ENCODE measurements at places on chromosomes 3 and 15.
A peak's percentile ranks its signal among the peaks of the same experiment; 100 is the strongest.

- DNase-seq: no peak
These were observed 103.6 kb downstream of the ARNT2 start for GRCh38 chr15:80507638-80508316.

GRCh38 chr15:25829073-25829472 is 34.1 kb downstream of the ATP10A start:
- DNase-seq: no peak

- DNase-seq: no peak
These were observed 203.6 kb downstream of the EDEM1 start for GRCh38 chr3:5390936-5391625.

- DNase-seq: no peak
These were observed 128.8 kb upstream of the AADACL2 start for GRCh38 chr3:151604891-151605290.

- no peak for DNase-seq
These were observed 269.4 kb upstream of the RBMS3 start for GRCh38 chr3:29011441-29011840.

DNA sequence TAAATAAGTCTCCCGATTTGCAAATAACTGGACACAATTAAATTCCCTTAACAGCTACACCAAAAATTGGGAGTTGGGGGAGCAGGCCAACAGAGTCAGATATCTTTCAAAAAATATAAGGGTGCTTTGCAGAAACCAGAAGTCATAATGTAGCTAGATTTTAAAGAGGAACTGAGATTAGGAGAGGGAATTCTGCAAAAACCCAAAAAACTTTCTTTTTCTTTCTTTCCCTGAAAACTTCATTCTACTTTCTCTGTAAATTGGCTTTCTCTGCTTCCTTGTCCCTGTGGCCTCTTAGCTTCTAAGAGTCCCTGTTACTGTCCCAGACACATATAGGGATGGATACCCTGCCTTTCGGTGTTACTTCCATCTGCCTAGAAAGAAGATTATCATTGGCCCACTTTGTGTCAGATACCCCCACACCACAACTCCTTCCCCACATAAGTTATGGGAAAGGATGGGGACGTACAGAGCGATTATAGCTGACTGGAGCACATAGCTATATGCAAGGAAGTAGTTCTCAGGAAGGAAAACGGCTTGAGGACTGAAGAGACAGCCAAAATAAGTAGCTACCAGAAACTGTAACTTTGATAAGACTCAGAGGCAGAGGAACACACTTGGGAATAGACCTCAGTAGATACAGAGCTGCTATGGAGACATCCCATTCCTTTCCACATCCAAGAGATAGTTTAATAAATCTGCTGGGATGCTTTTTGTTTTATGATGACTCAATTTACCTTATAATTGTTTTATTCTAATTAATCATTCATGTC is 129.1 kb upstream of the TGFBR2 start:
- no peak for DNase-seq

GRCh38 chr3:172150268-172150667 is 110.9 kb downstream of the FNDC3B start:
- DNase-seq: no peak

- DNase-seq: no peak
These were observed 27.1 kb upstream of the AP4E1 start for GRCh38 chr15:50881121-50882048.

- no peak for DNase-seq
These were observed 250.6 kb upstream of the ROBO1 start for GRCh38 chr3:80018375-80018774.

DNA sequence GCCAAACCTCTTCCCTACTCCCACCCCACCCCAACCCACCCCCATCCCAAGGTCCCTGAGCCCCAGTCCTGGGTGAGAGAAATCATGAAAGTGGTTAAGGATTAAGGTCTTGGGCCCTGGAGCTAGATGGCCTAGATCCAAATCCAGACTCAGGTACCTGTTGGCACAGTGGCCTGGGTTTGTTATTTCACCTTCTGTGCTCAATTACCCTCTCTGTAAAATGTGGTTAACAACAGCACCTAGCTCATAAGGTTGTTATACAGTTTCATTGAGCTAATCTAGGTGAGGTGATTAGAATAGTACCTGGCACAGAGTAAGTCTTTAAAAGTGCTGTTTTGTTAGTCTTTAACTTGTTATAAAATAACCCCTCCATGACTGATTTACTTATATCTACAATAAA is 6.4 kb upstream of the SNUPN start:
- no peak for DNase-seq

DNA sequence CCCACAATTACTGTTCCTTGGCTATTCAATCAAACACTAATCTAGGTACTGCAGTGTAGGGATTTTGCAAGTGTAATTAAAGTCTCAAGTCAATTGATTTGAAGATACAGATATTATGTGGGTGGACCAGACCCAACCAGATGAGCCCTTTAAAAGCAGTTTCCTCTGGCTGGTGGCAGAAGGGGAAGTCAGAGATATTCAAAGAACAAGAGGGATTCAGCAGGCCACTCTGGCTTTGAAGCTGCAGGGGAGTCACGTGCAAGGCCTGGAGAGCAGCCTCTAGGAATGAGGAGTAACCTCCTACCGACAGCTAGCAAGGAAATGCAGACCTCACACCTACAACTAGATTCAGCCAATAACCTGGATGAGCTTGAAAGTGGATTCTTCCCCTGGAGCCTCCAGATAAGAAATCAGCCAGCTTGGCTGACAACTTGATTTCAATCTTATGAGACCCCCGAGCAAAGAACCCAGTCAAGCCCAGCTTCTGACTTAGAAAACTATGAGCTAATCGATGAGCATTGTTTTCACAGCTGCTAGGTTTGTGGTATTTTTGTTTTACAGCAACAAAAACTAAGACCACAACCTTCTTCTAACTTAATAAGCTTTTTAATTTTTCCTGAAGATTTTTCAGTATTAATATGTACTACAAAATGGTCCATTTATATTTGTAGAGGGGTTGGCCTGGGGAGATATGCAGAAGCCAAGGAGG is 13.4 kb downstream of the HACD2 start:
- DNase-seq: no peak

DNA sequence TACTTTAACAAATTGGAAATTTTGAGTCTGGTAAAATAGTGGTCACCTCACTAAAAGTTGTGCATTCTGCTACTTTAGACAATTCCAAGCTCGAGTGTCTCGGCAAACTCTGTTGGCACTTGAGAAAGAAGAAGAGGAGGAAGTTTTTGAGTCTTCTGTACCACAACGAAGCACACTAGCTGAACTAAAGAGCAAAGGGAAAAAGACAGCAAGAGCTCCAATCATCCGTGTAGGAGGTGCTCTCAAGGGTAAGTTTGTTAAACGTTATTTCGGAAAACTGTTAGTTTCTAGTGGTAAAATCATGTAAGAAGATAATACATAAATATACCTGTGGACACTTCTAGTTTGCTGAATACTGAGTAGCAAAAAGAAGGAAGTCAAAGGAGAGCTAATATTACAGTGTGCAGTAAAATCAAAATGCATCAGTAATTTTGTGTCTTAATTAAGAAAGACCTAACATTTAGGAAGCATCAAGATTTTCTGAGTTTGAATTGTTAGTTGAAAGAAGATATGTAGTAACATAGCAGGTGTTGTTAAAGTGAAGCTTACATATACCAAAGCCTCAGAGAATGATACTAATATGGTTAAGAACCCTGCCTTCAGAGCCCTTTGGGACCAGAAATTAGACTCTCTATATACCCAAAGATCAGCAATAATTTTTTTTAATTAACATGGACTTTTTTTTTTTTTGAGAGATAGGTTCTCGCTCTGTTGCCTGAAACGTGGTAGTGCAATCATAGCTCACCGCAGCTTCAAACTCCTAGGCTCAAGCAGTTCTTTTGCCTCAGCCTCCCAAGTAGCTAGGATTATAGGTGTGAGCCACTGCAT is 23.0 kb downstream of the BUB1B start:
- DNase-seq: no peak

- no peak for DNase-seq
These were observed 22.6 kb downstream of the WHAMM start for GRCh38 chr15:82831894-82832600.

DNA sequence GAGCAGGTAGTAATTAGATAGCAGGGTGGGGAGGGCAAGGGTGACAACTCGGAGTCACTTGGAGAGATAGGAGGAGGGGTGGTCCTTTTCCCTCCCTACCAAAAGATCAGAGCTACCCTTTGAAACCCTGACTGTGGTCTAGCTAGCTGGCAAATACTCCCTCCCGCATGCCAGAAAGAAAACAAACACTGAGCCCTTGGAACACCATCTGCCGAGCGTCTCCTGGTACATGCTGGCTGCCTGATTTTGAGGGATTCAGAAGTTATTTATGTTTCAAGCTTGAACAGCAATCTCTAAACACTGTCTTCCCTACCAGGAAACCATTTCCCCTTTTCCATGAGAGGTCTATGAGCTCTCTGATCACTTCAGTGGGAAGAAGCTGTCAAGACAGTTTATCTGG is 291.6 kb upstream of the CFAP20DC start:
- no peak for DNase-seq

DNA sequence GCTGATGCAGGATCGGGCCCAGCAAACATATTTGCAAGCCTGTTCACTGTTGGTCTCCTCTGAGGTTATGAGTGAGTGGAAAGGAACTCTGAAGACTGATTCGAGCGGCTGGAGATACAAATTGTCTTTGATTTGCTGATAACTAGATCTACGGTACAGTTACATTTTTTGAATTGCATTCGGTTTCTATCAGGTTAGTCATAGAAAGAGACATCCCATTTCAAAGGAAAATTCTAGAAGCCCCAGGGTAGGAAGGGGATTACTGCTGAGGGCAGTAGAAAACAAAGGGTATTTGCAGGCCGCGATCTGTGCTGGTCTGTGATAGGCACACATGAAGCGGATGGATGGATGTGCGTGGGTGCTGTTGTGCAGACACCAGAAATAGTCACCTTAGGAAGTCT is 228.4 kb downstream of the ITPR1 start:
- DNase-seq: no peak

- peak; percentile 14 for DNase-seq
These were observed 1.1 kb upstream of the PIK3CA start for GRCh38 chr3:179146911-179147513.

GRCh38 chr3:120440001-120440703 is 10.6 kb downstream of the FSTL1 start:
- no peak for DNase-seq

- DNase-seq: no peak
These were observed 39.0 kb downstream of the ALDH1A2 start for GRCh38 chr15:58026552-58026951.

GRCh38 chr3:11529281-11529680 is 114.4 kb downstream of the VGLL4 start:
- DNase-seq: no peak

- DNase-seq: no peak
These were observed 78.6 kb downstream of the ADAMTS7 start for GRCh38 chr15:78732634-78733033.

- no peak for DNase-seq
These were observed 36.5 kb upstream of the CBLB start for GRCh38 chr3:105905328-105905727.

DNA sequence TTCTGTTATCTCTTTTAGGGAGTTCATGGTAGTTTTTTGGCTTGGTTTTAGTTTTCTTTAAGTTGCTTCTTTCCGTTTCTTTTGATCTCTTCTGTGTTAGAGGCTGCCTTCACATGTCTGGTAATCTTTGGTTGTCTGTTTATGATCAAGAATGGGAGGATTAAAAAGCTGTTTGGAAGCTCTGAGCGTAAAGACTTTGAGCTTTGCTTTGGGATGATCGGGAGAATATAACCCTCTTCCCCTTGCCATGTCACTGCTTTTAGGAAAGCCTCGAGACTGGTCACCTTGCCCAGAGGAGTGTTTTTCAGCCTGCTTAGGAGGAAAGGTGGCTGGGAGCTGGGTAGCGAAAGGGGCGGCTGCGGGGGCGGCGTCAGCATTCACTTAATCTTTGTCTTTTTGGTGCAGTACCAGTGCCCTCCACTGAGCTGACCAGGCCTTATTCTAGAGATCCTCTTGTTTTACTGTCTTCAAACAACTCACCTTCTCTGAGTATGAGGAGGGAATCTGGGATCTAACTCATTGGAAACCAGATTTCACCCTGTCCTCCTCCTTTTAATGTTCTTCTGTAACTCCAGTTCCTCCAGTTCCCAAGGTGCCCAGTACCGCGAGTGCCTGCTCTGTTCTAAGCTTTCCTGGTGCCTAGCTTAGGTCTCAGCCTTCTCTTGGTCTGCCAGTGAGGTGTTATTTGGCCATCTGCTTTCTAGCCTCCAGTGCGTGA is 15.5 kb downstream of the TATDN2 start:
- peak; percentile 47 for DNase-seq

- DNase-seq: no peak
These were observed 37.3 kb upstream of the PDE8A start for GRCh38 chr15:84944311-84944710.

DNA sequence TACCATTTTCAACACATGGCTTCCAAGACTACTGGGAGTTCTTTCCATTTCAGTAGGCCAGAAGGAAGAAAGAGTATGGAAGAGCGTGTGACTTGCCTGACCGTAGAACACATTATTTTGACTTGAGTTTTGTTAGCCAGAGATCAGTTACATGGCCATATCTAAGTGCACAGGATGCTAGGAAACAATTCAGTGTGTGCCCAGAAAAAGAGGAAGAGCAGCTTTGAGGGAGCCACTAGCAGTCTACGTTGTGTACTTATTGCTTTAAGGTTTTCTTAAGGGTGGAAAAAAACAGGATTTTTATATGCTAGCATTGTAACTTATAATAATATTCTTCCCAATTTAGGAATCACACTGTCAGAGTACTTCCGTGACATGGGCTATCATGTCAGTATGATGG is 44.1 kb upstream of the GRAMD1C start:
- DNase-seq: no peak
